Upper lobe of left lung (tissue), 6 donors: ENCODE measurements at places on chromosomes 5 and 9. TPM values are rescaled to one million over a fixed set of nuclear protein-coding genes. Genes with fewer than 3 reads are reported as not detected.

Gene FIBCD1
- 10.5 TPM for total RNA-seq

DNA sequence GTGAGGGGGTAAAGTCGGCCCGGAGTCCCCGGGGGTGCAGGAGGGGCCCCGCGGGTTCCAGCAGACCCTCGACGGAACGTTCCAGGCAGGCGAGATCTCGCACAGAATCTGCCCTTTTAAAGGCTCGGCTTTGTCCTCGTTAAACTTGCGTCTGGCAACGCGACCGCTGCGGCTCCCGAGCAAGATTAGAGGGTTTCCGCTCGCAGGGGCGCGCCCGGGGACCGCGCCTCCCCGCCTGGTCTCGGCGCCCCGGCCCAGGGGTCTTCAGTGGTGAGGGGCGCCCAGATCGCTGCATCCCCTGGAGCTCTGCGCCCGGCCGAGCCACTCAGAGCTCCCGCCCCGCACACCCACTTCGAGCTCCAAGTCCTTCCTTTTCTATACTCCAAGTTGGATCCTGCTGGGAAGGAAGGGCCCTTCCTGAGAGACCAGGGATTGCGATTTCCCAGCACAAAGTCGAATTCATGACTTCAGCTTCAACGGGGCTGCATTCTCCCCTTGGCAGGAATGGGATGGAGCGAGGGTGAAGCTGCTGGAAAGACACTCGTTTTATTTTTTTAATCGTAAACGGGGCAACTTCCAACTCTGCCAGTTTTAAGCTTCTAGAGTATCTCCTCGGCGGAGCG lies 11.3 kb downstream of the PROP1 start:
- H3K27me3 ChIP-seq: no peaks in the 10 kb centered on the region
- H3K36me3 ChIP-seq: no peaks in the 10 kb centered on the region
- DNase-seq: no peak

Gene PHYHD1
- 54.1 TPM for total RNA-seq

GRCh38 chr9:23606107-23606506 lies 219.9 kb downstream of the ELAVL2 start:
- H3K27ac ChIP-seq: no peak overlapping the region
- DNase-seq: no peak
- H3K4me1 ChIP-seq: no peaks in the 10 kb centered on the region
- no peak overlapping the region for H3K4me3 ChIP-seq
- H3K36me3 ChIP-seq: no peaks in the 10 kb centered on the region

Gene SPINK5
- total RNA-seq: 2.7 TPM
